ENCODE measurements at places on chromosomes 4 and X.

- DNase-seq: no peak
These were observed 59.9 kb upstream of the TXK start for GRCh38 chr4:48193921-48194468.

GRCh38 chrX:2690856-2691542 lies at the start of gene CD99:
Gene CD99 (plus strand): TSS chrX:2691295. CDS start chrX:2691361, 66 bp downstream.
- DNase-seq: no peak

- DNase-seq: no peak
These were observed 137.2 kb downstream of the MAGEC1 start for GRCh38 chrX:142040906-142041305.

GRCh38 chrX:22276781-22277180 lies 4.1 kb downstream of the CBLL2 start:
- no peak for DNase-seq

GRCh38 chr4:168321006-168321405 lies 2.5 kb upstream of the DDX60 start:
- DNase-seq: no peak

DNA sequence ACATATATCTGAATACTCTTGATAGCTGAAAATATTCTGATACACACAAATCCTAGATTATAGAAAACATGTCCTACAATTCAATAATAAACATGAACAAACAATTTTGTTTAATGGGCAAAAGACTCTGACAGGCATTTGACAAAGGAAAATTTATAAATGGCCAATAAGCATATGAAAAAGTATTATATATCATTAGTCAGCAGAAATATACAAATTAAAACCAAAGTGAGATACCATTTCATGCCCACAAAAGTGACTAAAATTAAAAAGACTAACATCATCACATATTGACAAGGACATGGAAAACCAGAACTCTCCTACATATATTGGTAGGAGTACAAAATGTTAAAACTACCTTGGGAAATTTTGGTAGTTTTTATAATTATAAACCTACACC lies 2.7 kb upstream of the MAPK10 start:
- DNase-seq: no peak

DNA sequence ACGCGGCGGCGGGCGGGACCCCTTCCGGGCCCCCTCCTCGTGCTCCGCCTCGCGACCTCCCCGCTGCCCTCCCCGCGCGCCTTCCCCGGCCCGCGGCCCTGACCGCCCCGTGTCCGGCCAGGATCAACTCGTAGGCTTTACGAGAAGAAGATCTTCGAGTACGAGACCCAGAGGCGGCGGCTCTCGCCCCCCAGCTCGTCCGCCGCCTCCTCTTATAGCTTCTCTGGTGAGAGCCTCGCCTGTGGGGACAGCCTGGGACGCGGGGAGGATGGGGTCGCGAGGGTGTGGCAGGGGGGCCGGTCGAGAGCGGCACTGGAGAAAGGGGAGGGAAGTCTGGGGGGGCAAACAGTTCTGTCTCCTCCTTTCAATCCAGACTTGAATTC lies 465 bp downstream of the EMD start:
- no peak for DNase-seq

GRCh38 chr4:150038335-150039076 lies 39.7 kb upstream of the DCLK2 start:
- no peak for DNase-seq

- DNase-seq: no peak
These were observed 57.4 kb downstream of the TSC22D3 start for GRCh38 chrX:107718156-107718621.

DNA sequence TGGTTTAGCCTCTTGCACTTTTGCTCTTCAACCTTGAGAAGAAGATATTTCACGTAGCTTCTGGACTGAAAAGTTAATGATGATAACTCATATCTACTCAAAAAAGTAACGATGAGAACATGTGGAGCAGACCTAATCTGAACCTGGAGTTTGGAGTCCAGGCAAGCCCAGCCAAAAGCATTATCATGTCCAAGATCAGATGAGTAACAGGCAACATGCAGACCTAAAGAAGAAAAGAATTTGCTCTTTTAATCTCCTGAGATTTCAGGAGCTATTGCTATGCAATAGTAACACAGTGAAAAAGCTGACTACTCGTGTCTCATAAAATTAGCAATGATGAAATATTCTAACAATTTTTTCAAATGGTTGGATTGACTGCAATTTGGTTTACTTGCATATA lies 21.8 kb upstream of the PPA2 start:
- DNase-seq: no peak

DNA sequence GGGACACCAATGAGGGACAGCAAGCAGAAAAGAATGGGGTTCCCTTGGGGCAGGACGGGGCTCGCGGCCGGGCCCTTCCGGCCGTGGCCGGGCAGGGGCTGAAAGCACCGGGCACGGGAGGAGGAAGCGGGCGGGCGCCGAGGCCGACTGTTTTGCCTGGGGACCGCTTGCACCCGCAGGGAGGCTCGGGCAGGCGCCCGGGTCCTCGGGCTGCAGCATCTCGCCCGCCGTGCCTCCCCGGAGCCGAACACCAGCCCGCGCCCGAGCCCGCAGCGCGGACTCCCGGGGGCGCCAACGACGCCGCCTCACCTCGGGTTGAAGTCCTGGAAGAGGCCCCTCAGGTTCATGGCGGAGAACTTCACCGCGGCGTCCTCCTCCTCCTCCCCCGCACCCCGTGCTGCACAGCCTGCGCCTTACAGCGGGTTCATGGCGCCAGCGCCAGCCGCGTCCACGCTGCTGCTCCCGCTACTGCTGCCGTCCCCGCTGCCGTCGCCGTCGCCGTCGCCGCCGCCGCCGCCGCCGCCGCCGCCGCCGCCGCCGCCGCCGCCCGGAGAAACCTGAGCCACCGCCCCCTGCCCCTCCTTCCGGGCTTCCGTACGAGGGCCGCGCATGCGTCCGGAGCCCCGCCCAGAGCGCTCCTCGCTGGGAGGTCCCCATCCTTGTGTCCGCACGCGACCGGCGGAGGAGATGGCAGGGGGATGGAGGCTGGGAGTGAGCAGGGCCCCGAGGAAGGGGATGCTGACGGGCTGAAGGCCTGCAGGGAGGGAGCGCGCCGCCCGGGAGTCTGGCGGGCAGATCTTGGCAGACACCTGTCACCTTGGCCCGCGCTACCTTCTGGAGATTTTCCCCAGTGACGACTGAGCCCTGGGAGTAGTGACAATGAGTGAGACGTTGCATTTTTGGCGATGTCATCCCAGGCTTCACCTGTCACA lies at the start of gene TMEM185A:
TSS of gene TMEM185A (minus strand) at position 559 of the 932 bp plus-strand sequence. CDS start at position 347, 212 bp downstream.
- DNase-seq: no peak

GRCh38 chrX:93741811-93742210 lies 67.8 kb downstream of the FAM133A start:
- no peak for DNase-seq

DNA sequence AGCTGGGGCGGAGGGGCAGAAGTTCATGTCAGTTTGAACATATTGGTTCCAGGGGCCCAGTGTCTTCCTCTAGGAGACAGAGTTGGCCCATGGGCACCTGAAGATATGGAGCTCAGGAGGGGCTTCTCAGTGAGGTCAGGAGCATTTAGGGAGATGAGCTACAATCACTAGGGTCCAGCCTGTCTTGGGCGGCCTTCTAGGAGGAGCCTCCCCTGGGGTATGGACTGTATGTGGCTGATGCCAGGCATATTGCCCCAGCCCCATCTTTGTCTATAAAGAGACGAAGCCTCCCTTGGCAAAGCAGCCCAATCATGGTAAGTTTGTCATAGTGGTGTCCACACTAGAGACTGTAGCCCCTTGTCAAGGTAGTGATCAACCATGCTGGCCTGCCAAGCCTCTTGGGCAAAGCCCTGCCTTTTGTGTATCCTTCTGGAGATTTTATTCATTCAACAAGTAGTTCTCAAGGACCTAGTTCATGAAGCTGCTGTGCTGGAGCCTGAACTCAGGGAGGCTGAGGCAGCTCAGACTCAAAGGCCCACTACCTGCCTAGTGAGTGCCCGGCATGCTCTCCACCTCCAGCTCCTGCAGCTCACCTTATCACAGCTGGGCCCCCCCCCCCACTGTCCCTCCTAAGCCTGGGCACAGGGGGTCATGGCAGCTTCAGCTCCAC lies 5.4 kb upstream of the CNGA2 start:
- DNase-seq: no peak

DNA sequence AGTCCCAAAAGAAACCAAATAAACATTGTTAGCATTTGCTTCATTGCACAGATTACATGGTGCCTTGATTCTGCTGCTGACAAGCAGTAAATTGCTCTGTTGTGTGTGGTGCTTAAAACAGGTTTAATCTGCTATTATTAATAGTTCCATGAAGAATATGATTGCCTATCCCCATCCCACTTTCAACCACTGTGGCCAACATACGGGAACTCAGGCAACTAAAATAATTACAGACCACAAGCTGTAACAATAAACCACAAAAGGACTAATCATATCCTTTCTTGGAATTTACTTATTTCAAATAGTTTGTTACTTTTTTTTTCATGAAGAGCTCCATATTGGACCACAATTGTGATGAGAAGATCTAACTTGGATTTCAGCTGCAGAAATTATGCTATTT lies 131.5 kb downstream of the PACRGL start:
- DNase-seq: no peak

GRCh38 chr4:158938220-158939044 lies 164.4 kb upstream of the RAPGEF2 start:
- DNase-seq: no peak

GRCh38 chr4:55175779-55176231 lies 50.4 kb upstream of the KDR start:
- DNase-seq: no peak

DNA sequence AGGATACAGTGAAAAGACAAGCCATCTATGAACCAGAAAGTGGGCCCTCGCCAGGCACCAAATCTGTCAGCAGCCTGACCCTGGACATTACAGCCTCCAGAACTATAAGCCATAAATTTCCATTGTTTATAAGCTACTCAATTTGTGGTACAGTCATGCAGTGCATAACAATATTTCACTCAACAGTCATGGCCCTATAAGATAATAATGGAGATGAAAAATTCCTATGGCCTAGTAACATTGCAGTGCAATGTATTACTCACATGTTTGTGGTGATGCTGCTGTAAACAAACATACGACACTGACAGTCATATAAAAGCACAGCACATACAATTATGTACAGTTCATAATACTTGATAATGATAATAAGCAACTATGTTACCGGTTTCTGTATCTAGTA lies 17.1 kb upstream of the TLR1 start:
- DNase-seq: no peak

GRCh38 chr4:20813700-20814099 lies 113.4 kb downstream of the PACRGL start:
- DNase-seq: no peak

- DNase-seq: no peak
These were observed 163.9 kb upstream of the SLC7A11 start for GRCh38 chr4:138405934-138406567.

- no peak for DNase-seq
These were observed 29.1 kb downstream of the ZNF185 start for GRCh38 chrX:152926923-152927322.

DNA sequence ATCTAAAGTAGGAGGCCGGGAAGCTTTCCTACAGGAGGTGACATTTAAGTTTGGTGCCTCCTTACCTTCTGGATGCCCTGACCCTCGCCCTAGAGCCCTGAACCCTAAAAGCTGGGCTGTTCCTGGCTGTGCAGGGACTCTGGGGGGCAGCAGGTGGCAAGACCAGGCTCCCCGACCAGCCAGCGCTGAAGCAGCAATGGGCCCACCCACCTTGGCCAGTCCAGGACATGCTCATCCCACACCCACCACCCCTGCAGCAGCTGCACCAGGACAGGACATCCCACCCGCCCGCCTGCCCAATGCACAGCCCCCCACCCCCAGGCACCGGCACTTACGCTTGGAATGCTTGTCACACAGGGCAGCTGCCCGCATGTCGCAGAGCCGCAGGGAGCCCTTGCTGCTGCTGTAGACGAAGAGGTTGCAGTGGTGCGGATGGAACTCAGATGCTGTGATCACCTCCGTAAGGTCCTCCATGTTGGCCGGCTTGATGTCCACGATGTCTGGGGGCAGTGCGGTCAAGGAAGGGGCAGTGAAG lies 77.9 kb downstream of the WFS1 start:
- no peak for DNase-seq

DNA sequence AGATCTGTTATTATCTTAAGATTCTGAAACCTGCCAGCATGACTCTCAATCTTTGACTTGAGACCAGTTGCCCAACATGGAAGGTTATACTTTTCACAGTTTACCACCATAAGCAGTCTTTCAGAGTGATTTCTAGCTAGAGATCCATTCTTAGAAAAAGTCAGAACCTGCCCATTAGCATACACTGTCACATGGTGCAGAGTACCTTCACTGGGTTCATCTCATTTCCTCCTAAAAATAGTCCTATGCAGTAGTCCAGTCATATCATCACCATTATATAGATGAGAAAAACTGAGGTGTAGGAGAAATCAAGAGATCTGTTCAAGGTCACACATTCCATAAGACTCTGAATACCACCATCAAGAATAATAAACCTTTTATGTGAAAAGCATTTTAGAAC lies 153.6 kb downstream of the AR start:
- no peak for DNase-seq

DNA sequence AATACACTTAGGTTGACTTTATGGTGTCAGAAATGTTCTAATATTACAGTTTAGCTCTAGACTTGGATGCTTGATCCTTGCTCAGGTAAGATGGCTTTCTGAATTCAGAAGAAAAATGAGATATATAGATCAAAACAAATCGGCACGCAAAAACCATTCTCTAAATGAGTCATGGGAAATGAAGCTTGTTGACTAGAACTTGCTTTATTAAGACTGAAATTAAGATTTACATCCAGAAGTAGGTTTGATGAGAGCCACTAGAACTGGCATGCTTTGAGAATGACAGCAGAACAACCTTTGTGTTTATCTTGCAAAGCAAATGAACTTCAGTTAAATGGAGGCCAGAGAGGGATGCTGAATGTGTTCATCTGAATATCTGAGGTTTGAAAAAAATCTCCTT lies 304.9 kb upstream of the KLF3 start:
- DNase-seq: no peak

DNA sequence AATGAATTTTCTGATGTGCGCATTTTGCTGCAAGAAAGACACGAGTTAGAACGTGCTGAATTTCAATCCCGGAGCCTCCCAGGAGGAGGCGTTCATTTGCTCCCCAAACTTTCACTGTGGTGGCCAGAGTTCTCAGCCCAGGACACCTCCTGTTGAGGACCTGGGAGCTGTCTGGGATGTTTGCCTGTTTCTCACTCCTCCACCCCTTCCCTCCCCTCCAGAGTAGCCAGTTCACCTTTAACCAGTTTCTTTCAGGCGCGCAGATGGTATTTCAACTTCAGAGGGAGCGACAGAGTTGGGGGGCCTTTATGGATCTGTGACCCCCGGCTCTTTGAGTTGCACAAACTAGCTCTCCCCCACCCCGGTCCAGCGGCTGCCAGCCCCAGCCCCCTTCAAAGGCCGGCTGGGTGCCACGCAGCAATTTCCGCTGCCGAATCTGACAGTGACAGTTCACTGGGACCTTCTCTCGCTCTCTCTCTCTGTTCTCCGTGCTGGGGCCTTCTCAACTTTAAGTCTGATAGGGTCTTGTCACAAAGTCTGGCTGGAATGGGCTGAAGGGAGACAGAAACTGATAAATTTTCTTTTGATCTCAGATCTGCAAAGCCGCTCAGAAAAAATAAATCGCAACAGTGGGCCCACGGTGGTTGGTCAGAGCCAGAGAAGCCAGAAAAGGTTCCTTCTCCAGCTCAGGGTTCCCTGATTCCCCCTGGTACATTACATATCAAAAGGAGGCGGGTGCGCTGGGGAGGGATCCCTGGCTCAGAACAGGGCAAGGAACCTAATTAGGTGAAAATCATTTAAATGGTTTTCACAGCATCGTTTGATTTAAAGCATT lies 100.0 kb upstream of the STX18 start:
- DNase-seq: no peak
